ENCODE measurements at places on chromosomes 12 and 14. TPM values are rescaled to one million over a fixed set of nuclear protein-coding genes. Genes with fewer than 3 reads are reported as not detected.

The C1S gene
- 248 TPM for total RNA-seq

The SLC8A3 gene
- 0.12 TPM for total RNA-seq

The TPI1 gene
- 1,238 TPM for total RNA-seq

The CFL2 gene
- 164 TPM for total RNA-seq

The NEUROD4 gene
- not detected for total RNA-seq
